ENCODE measurements at places on chromosomes 11 and 22.
A peak's percentile ranks its signal among the peaks of the same experiment; 100 is the strongest.

DNA sequence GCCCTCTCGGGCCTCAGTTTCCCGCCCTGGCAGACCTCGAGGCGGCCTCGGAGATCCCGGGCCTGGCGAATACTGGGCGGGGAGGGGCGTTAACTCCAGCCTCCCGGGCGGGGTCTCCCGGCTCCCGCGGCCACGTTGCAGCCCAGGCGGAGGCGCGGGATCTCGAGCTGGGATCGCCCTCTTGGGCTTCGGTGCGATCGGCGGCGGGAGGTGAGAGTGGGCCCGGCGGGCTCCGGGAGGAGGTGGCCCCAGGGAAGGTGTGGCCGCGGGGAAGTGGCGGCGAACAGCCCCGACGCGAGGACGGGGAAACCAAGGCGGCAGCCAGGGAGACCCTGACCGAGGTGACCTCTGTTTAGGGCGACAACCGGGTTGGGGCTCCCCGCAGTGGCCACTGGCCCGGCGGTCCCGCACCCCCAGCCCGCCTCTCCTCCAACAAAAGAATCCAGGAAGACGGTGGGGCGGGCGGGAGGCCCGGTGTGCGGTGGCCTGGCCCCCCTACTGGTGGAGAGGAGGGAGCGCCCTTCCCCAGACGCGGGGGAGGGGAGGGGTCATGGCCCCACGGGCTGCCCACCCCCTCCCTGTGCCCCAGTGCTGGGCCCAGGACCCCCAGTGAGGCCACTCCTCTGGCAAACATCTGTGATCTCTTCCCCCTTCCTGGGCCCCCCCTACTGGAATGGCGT, at the start of gene PHETA2:
Gene PHETA2 (plus strand): TSS at position 117 of the 680 bp plus-strand sequence. CDS start 3,046 bp downstream, outside the sequence.
- DNase-seq = peak; percentile 75

DNA sequence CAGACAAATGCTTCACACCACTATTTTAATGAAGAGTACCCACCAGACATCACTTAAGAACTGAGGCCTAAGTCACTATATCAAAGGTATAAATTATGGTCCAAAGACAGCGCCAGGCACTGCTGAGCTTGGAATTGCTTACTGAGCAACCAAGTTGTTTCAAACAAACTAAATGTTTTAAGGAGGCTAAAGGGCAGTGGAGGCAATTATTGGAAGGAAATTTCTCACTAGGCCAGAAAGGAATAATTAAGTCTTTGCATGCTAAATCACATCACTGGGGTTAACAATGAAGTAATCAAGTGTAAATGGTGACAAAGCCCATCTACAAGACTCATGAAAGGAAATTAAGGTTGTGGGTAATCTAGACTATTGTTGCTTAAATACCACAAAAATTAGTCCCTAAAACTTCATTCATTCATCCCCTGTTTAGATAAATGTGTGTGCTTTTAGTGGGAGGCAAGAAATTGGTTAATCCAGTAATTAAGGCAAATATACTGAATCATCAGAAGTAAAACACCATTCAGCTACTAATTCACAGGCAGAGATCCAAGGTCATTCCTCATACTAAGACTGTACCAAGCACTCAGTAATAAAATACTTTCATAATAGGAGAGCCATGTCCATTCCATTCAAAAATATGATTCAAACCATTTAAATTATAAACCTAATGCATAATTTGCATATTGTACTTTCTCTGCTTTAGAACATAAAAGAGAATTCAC, 21.2 kb downstream of the LGR4 start:
- no peak for DNase-seq

DNA sequence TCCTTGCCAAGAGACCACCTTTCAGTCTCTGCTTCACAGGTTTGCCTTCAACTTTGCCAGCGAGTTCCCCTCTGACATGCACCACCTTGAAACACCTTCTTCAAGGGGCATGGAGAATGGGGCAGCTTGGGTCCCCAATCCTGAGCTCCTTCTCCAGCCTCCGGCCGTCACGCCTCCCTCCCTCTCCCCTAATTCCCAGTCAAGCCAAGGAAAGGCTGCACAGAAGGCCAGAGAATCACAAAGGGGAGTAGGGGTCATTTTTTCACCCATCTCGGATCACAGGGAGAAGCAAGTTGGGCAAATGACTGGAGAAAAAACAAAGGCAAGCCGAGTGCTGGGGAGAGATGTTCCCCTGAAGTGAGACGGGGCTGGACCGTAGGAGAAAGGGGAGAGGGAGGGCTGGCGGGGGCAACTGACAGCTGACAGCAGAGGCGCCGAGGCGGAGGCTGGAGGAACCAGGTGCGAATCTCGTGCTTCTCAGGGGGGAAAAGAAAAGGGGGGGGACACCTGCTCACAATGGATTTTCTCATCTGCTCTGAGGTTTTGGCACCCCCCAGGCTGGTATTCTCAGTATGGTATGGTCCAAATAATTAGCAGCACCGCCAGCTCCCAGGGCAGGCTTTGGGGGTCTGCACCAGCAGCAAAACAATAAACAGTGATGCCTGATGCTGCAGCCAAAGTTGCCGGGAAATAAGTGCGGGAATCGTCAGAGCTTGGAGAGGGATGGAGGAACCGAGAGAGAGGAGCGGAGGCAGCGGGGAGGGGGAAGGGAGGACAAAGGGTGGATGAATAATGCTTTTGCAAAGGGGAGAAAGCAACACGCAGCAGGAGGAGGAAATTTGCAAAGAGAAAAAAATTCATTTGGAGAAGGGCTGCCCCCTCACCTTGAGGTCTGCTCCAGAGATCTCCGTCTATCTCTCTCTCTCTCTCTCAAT, 644 bp downstream of the YPEL4 start:
- DNase-seq = no peak

- no peak for DNase-seq
Measured at GRCh38 chr11:109062445-109062844, 359.5 kb upstream of the C11orf87 start.

DNA sequence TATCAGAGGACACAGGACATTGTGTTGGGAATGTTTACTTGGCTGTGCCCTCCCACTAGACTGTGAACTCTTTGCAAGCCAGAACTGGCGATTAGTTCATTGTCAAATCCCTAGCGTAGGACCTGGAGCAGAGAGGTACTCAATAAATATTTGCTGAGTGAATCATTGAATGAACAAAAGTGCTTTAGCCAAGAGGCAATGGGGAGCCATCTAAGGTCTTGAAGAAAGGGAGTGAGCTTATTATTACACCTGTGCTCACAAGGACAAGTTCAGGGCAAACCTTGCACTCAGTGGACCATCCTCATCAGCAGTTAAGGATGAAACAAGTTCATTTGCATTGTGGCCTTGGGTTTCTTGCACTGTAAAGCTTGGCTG, 1.1 kb upstream of the RASSF10 start:
- DNase-seq = no peak

DNA sequence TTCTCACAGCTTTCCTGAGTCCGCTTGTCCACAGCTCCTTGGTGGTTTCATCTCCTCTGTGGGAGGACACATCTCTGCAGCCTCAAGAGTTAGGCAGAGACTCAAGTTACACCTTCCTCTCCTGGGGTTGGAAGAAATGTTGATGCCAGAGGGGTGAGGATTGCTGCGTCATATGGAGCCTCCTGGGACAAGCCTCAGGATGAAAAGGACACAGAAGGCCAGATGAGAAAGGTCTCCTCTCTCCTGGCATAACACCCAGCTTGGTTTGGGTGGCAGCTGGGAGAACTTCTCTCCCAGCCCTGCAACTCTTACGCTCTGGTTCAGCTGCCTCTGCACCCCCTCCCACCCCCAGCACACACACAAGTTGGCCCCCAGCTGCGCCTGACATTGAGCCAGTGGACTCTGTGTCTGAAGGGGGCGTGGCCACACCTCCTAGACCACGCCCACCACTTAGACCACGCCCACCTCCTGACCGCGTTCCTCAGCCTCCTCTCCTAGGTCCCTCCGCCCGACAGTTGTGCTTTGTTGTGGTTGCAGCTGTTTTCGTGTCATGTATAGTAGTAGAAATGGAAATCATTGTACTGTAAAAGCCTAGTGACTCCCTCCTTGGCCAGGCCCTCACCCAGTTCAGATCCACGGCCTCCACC, 11.7 kb downstream of the RASD2 start:
- DNase-seq = no peak

GRCh38 chr22:21816787-21817496, 50.5 kb downstream of the MAPK1 start:
- no peak for DNase-seq

GRCh38 chr11:71245601-71246391, 6.6 kb downstream of the SHANK2 start:
- no peak for DNase-seq

- DNase-seq = no peak
Measured at GRCh38 chr11:12731841-12732336, 57.7 kb downstream of the TEAD1 start.

- DNase-seq = no peak
Measured at GRCh38 chr11:16749666-16750065, 11.2 kb downstream of the C11orf58 start.

DNA sequence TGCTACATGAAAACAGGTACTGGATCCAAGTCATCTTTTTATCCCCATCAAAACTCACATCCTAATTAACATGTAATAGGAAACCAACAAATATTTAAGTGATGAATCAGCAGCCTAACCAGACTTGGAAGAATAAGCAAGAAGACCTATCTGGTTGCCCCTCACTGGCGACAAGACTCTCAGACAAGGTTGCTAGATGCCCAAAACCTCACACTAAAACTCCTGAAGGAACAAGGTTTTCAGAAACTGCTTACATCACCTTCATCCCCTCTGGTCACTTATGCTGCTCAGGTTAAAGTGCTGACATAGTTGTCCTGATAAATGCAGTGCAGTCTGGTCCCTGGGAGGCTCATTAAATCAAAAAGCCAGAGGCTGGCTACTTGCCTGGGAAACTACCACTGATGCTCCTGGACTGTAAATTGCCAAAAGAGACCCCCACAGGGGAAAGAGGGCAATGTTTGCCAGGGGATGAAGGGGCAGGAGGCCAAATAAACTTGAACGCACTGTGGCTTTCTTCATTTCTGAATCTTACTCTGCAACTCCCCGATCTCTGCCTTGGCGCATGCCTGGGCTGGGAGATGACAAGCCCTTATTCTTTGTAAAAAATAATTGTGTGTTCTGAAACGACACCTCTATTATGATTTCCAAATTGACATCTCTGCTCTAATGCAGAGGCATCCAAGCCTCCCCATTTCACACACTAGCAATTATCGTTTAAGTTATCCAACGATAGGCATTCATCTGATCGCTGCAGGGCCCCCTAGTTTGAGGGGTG, 72.7 kb downstream of the AMBRA1 start:
- DNase-seq = no peak

- no peak for DNase-seq
Measured at GRCh38 chr11:65919573-65920371, 546 bp downstream of the DRAP1 start.

DNA sequence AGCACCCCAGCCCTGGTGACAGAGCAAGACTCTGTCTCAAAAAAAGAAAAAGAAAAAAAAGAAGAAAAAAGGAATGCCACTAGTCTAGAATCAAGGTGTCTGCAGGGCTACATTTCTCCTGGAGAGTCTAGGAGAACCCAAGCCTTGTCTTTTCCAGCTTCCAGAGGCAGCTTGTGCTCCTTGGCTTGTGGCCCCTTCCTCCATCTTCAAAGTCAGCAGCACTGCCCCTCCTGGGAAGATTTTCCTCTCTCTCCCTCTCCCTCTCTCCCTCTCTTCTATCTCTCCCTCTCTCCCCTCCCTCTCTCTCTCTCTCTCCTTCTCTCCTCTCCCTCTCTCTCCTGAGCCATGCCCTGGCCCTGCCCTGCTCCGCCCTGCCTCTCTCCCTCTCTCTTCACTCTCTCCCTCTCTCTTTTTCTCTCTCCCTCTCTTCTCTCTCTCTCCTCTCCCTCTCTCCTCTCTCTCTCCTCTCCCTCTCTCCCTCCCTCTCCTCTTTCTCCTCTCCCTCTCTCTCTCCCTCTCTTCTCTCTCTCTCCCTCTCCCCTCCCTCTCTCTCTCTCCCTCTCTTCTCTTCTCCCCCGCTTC, 97.7 kb upstream of the FGF3 start:
- no peak for DNase-seq

GRCh38 chr22:37750596-37751162, 53.8 kb downstream of the TRIOBP start:
- no peak for DNase-seq

DNA sequence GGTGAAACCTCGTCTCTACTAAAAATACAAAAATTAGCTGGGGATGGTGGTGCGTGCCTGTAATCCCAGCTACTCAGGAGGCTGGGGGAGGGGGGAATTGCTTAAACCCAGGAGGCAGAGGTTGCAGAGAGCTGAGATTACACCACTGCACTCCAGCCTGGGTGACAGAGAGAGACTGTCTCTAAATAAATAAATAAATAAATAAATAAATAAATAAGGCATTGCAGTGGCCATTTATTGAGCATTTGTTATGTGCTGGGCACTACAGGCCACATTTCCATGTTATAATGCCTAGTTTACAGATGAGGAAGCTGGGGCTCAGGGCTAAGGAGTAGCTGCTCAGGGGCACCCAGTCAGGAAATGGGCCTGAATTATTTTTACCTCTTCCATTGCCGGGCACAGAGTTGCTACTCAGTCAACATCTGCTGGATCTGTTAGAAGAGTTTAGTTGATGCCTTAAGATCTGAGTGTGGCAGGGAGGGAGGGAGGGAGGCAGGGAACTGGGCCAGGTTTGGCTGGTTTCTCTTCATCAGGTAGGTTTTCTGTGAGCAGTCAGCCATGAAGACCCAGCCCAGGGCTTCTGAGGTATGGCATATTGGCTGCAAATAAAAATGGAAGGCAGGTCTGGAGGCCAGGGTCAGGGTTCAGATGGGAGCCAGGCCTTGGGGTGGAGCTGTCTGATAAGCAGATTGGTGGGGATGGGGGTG, 5.6 kb downstream of the PVALB start:
- DNase-seq = no peak

GRCh38 chr11:112321501-112322172, 61.0 kb upstream of the PLET1 start:
- DNase-seq = peak; percentile 45
